Activated naive CD4-positive, alpha-beta T cell treated with anti-CD3 and anti-CD28 coated beads, Interleukin-2, amount 50 U/mL, for 72 hours (primary cell): ENCODE measurements at places on chromosomes 1 and 21. TPM values are rescaled to one million over a fixed set of nuclear protein-coding genes. Genes with fewer than 3 reads are reported as not detected.

CHRNB2 gene
- 0.10 TPM for total RNA-seq

NUDC gene
- 93.7 TPM for total RNA-seq

SLC2A5 gene
- not detected for total RNA-seq

HUNK gene
- total RNA-seq = not detected

SELP gene
- 2.0 TPM for total RNA-seq

KRTCAP2 gene
- total RNA-seq = 106 TPM

CYP4A11 gene
- not detected for total RNA-seq

HSPG2 gene
- 37.3 TPM for total RNA-seq
